ENCODE measurements at places on chromosomes 2 and 18.

- DNase-seq: peak; percentile 71
Measured at GRCh38 chr2:158529379-158530259, 72.9 kb downstream of the PKP4 start.

DNA sequence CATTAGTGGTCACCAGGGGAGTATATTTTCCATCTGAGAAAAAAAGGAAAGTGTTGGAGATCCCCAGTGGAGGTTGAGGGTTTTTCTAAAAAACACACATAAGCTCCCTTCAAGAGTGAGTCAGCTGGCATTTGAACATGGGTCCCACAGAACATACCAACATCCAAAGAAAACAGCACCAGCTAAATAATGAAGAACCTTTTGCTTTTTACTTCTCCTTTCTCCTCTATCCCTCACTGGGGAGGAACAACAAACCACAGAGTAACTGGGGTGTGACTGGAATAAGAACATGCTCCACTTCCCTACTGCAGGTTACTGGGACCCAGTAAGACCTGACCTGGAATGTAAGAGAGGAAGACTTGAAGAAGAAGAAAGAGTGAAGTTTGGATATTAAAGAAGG is 56.5 kb upstream of the RAPH1 start:
- DNase-seq: no peak

- DNase-seq: no peak
Measured at GRCh38 chr2:143482316-143482715, 353.1 kb downstream of the ARHGAP15 start.

GRCh38 chr2:236012155-236012554 is 156.0 kb downstream of the GBX2 start:
- DNase-seq: no peak

DNA sequence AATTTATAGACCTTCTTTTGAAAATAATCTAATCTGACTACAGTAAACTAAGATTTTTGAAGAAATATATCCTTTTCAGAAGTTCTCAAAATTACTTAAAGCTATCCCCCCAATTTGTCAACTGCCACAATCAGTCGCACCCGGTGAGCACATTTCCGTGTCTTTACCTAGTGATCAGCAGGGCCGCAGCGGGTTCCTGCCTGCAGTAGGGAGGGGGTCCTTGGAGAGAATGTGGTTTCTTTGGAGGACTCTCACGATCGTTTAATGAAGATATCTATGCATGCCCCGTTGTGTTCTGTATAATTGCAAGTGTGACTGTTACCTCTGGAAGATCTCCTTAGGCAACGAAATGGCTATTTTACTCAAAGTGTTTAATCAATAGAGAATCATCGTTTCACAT is 251.9 kb upstream of the RAB12 start:
- DNase-seq: no peak

- peak; percentile 77 for DNase-seq
Measured at GRCh38 chr2:156333951-156334495, 1.5 kb upstream of the NR4A2 start.

DNA sequence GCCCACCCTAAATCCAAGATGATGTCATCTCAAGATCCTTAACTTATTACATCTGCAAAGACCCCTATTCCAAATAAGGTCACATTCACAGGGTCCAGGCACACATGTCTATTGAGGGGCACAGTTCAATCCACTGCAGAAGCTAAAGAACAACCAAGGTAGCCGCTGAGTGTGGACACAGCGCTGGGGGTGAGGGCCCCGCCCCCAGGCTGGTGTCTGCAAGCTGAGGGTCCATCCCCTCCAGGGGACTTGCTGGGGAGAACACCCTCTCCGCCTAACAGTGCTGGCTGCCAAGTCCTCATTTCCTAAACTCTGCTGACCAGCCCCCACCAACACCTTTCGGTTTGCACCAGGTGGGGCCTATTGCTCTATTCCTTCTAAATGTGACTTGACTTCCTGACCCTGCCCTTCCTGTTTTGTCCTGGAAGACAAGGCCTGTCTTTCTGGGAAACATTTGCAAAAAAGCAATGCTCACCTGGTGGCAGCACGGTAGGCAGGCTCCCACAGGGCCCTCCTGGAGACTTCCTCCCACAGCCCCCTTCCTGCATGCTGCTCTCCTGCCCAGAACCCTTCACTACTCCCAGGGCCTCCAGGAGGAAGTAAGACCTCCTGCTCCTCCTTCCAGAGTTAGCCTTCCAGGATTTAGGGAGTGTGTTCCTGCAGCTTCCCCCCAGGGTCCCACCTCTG is 24.4 kb upstream of the TEX44 start:
- no peak for DNase-seq

GRCh38 chr2:47360927-47361326 is 42.0 kb upstream of the MSH2 start:
- DNase-seq: peak; percentile 90

GRCh38 chr2:146632707-146633106 is 1212.1 kb upstream of the ACVR2A start:
- DNase-seq: no peak

DNA sequence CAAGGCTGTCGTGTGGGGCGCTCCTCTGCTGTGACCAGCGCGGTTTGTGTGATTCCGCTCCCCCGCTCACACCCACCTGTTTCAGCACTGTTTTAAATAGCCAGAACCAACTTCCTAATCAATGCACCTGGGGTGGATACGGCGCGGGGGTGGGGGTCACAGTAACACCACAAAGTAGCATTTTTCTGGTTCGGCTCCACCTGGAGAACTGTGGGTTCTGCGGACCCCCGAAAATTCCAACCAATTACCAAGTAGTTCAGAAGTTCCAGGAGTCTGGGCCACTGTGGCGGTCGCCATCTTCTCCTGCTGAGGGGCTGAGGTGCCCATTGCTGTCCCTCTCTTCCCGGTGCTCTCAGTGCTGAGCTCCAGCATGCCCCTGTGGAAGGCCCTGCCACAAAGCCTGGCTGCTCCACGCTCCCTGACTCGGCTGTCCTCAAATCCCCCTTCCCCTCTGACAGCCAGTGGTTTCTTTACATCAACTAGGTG is 79.4 kb downstream of the GFPT1 start:
- DNase-seq: no peak

DNA sequence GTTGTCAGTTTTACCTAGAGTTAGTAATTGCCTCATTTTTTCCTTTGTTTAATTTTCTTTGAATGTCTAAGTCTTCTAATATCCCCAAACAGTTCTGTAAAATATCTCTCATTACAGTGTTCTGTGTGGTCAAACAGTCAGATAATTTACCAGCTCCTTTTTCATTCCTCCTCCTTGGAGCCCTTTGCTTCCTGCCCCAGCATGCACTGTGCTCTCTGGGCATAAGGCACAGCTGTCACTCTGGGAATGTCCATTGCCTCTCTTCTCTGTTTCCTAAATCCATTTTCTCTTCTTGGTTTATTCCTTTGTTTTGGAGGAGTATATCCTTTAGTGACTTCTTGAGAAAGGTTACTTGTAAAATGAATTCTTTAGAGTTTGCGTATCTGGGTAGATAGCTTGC is 139.3 kb downstream of the PLCL1 start:
- DNase-seq: no peak

DNA sequence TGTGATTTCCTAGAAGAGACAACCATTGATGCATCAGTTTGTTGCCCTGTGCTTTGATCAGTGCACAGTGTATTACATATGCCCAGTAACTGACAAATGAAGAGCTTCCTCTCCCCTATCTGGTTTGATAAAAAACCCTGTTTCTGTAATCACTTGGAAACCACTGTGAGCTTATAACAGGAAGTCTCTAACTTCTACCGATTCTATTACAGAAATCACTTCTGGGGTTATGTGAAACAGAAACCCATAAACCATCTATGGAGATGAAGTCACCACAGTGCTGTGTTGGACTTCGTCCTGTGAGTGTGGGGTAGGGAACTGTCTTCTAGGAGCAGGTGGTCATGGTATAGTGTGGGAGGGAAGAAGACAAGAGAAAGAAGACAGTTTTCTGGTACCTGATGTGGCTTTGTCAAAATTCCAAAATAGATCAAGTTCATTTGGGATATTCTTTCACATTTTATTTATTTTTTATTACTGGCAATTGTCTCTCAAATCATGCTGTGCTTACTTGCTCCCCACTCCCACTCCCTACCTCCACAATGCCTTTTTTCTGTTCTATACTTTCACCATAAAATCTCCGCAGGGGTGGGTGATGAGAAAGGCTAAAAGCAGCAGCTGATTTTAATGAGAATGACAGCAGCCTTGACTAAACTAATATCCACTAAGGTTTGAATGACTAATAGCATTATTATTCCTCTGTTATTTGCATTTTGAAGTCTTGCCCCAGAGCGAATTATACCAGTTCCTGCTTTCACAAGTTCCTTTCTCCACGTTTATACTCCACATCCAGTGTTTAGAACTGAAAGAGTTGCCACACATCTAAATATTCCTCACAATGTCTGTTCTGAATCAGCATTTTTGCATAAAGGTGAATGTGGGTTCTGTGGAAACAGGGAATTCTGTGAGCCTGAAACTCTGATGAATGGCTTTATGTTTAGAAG is 41.7 kb upstream of the RND3 start:
- DNase-seq: peak; percentile 87

DNA sequence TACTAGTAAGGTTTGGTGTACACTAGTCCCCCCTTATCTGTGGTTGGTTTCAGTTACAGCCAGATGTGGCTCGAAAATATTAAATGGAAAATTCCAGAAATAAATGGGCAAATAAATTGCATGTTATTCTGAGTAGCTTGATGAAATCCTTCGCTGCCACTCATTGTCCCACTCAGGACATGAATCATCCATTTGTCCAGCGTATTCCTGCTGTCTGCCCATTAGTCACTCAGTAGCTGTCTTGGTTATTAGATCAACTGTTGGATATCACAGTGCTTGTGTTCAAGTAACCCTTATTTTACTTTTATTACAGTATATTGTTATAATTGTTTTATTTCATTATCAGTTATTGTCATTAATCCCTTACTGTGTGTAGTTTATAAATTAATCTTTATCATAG is 21.7 kb downstream of the ZDBF2 start:
- DNase-seq: peak; percentile 34

GRCh38 chr18:9058406-9058805 is 44.1 kb upstream of the NDUFV2 start:
- DNase-seq: no peak

DNA sequence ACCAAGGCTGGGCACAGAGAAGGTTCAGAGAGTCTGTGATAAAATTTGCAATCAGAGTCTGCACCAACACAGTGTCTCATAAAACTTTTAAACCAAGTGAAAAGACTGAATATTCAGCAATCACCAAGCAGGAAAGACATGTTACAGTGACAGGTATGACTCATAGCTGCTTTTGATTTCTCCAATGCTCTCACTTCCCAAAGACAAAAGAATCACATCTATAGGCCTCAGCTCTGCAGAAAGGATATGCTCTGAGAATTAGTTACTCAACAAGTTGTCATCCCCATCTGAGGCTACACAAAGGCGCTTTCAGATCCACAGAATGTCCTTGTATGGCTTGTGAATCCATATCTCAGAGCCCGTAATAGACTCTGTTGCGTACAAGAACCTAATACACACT is 92.5 kb downstream of the KCNF1 start:
- DNase-seq: peak; percentile 28

DNA sequence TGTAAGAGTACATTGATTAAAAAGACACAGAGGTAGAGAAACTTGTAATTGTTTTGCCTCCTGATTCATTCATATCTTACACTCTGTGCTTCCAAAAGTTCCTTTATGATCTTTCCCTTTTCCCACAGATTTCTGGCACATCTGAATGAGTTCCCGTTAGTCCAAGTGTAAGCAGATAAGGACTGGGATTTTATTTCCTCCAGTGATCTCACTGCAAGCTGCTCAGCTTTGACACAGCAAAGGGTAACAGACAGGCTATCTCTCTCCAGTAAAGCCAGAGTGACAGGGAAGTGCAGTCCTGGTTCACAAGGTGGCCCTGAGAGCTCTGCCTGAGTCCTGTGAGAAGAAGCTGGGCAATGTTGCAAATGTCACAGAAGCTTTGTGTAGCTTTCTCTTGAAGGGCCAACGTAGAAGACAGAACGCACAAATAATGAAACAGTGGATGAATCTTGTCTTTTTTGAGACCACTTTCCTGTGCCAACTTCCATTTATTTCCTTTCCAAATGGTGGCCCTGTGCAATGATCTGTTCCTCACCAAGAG is 32.5 kb upstream of the KCNE4 start:
- no peak for DNase-seq

- no peak for DNase-seq
Measured at GRCh38 chr2:228344531-228344930, 163.0 kb upstream of the SPHKAP start.

DNA sequence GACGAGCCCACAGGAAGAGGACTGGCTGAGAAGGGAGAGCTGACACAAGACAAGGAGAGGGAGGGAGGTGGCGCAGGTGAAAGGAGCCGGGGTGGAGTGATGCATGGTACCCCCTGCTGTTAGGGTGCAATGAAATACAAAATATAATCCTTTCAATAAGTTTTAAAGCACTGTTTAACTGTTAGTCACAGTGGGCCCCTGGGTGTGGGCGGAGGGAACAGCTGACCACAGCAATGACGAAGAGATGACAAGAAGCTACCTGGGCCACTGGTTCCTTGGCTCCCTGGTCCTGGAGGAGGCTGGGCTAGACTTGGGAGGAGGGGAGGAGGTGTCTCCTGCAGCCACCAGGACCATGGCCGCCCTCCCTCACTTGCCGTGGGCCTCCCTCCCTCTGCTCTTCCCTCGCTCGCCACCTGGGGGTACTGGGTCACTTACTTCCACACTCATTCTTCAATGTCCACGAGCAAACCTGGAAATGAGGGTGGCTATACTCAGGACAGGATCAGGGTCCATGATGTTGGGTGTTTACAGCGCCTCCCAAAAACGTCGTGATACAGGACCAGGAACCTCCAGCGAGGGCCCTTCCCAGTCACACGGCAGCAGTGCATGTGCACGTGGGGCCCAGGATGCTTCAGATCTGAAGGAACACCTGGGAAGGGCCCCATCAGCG is 196.1 kb downstream of the ANKRD30B start:
- DNase-seq: no peak

DNA sequence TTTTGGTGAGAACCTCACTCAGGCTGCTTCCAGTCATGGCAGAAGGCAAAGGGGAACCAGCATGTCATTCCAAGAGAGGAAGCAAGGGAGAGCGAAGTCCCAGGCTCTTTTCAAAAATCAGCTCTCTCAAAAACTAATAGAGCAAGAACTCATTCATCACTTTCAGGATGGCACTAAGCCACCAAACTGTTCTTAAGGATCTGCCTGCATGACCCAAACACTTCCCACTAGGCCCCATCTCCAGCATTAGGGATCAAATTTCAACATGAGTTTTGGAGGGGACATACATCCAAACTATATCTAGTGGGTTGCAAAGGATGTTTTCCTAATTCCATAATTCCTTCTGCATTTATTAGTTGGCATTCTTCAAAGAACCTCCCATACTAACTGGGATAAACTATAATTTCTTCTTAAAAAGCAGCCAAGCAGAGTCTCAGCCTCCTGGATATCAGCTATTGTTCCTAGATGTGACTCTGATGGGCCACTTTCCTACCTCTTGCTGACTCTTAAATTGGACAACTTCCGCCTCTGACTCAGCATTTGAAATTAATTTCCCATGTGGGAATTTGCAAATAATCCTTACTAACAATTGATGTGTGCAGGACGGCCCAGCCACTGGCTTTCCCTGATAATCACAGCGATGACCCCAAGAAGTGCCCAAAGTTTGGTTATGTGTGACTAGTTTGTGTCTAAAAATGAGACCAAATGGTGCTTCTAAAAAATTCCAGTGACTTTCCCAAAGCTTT is 5.5 kb upstream of the REV1 start:
- DNase-seq: peak; percentile 5

GRCh38 chr2:178513876-178514275 is 33.6 kb downstream of the PLEKHA3 start:
- DNase-seq: peak; percentile 20
